ENCODE measurements at places on chromosomes 4 and X. TPM values are rescaled to one million over a fixed set of nuclear protein-coding genes. Genes with fewer than 3 reads are reported as not detected.

DNA sequence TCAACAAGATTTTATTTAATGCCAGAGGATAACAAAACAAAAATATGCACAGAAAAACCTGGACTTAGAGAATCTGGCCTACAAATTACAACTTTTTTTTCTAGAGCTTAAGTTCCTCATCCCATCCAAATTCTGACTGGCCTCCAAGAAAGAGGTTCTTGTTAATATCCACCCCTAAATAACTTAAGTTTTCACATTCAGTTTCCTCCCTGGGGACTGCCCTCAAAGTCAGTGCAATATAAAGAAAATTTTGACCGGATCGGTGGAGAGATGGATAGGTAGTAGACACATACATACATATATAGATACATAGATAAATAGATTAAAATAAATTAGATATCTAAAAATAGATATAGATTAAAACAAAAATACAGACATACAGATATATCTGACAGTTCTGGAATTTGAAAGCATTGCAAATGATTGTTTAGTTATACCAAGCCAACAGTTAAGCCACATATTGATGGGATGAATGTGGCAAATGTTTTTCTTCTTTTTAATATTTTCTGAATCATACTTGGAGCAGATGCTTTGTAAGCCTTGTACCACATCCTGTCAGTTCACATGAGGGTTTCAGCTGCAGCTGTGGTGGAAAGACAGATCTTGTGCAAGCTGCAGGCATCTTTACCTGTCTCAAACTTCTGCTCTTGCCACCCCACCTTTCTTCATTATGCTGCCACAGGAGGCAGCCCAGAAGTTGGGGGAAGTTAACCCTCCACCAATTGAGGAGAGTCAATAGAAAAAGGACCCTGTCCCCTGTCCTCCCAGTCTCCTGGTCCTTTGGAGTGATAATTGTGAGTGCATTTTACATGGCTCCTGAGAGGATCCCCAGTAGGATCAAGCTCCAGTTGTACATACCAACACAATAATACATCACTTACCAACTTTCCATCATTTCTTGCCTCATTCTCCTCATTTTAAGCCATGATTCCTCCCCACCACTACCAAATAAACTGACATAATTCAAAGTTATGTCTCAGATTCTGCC lies 58.5 kb upstream of the PRDM8 start:
- no peak for DNase-seq

DNA sequence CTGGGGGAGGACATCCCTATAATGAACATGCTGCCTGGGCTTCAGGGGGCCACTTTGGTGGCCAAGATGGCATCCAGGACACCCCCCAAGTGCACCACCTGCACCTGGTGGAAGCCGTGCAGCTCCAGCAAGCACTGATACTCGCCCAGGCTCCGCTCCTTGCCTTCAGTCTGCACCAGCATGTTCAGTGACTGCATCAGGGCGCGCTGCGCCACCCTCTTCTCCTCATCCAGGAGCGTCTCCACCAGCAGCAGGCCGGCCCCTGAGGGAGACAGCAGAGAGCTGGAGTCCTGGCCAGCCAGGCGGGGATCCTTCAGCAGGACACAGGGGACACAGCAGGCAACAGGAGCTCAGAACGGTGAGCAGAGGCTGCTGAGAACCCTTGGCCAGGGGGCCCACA lies 11.3 kb upstream of the SLC25A6 start:
- peak; percentile 16 for DNase-seq

- DNase-seq: no peak
These were observed 4.6 kb downstream of the NOA1 start for GRCh38 chr4:56972809-56973208.

DNA sequence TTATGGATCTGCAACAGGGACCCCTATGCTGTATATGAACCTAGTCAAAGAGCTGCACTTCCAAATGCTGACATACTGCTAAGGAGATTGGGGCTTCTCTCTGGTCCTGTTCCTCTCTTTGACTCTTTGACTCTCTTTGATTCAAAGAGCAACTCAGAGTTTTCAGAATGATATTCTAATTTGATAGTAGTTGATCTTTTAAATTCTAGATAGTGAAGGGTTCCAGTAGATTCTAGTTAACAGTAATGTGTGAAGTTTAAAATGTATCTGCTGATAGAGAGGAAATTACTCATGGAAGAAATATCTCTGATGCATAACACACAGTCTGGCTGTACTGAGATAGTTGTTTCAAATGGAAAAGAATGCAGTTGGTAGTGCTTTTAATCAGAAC lies 239.1 kb downstream of the RASL11B start:
- no peak for DNase-seq

GRCh38 chr4:92636038-92636806 lies 332.5 kb downstream of the GRID2 start:
- DNase-seq: no peak

- no peak for DNase-seq
These were observed 43.2 kb downstream of the SCFD2 start for GRCh38 chr4:53322696-53323095.

GRCh38 chrX:4830880-4831557 lies 1117.6 kb upstream of the PRKX start:
- DNase-seq: no peak

DNA sequence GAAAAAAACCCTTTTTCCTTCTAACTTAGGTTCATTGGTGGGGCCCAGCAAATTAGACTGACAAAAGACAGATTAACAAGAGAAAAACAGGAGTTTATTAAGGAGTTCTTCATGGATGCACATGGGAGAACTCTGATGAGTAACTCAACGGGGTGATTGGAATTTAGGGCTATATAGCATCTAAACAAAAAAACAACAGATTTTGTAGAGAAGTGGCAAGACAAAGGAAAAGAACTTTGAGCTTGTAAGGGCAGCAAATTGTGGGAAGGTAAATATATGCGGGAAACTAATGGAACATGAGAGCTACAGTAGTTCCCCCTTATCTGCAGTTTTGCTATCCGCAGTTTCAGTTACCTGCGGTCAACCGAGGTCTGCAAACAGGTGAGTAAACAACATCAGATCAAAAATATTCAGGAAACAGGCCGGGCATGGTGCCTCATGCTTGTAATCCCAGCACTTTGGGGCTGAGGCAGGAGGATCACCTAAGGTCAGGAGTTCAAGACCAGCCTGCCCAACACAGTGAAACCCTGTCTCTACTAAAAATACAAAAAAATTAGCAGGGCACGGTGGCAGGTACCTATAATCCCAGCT lies 573.6 kb downstream of the ADGRL3 start:
- DNase-seq: no peak

- no peak for DNase-seq
These were observed 20.2 kb upstream of the HSD17B13 start for GRCh38 chr4:87342872-87343271.

- DNase-seq: no peak
These were observed 24.3 kb downstream of the RAI2 start for GRCh38 chrX:17836830-17837229.

- no peak for DNase-seq
These were observed 99.5 kb downstream of the FMR1NB start for GRCh38 chrX:148080593-148080992.

- no peak for DNase-seq
These were observed 38.6 kb downstream of the NPY5R start for GRCh38 chr4:163382178-163382869.

GRCh38 chr4:67954890-67955289 lies 8.4 kb downstream of the TMPRSS11A start:
- DNase-seq: no peak

FMR1NB gene
- total RNA-seq: not detected

VCX3B gene
- not detected for total RNA-seq

RAB39B gene
- 0.09 TPM for total RNA-seq

SORCS2 gene
- total RNA-seq: 0.92 TPM

GATA1 gene
- total RNA-seq: not detected

ELOVL6 gene
- 35.4 TPM for total RNA-seq

TASL gene
- 0.40 TPM for total RNA-seq

RADX gene
- 1.3 TPM for total RNA-seq

All from left colon (tissue), 2 donors.